Activated CD8-positive, alpha-beta memory T cell treated with anti-CD3 and anti-CD28 coated beads, Interleukin-2, amount 10 ng/mL, durations not matched to agents 7 days and 5 days (primary cell): ENCODE measurements at places on chromosomes 13 and 19. TPM values are rescaled to one million over a fixed set of nuclear protein-coding genes. Genes with fewer than 3 reads are reported as not detected.

Gene CCDC70
- not detected for total RNA-seq

GRCh38 chr13:109212650-109213049, 573.7 kb downstream of the IRS2 start:
- DNase-seq: no peak

Gene DCT
- not detected for total RNA-seq

DNA sequence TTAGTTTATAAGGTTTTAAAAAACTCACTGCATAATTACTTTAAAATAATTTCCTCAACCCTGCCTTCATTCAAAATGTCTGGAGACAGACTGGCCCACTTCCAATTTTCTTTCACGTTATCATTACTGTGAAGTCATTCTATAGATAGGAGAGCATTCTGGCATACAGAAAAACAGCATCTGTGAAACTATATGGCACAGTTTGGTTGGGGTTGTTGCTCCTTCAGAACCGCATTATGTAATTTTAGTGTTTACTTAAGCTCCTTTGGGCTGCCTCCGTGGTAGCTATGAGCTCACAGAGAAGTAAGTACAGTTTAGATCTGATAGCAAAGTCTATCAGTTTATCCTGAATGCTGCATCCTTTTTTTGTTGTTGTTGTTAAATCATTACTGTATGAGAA, 104.3 kb downstream of the KCNRG start:
- no peak for DNase-seq

Gene ZIC5
- total RNA-seq: not detected

DNA sequence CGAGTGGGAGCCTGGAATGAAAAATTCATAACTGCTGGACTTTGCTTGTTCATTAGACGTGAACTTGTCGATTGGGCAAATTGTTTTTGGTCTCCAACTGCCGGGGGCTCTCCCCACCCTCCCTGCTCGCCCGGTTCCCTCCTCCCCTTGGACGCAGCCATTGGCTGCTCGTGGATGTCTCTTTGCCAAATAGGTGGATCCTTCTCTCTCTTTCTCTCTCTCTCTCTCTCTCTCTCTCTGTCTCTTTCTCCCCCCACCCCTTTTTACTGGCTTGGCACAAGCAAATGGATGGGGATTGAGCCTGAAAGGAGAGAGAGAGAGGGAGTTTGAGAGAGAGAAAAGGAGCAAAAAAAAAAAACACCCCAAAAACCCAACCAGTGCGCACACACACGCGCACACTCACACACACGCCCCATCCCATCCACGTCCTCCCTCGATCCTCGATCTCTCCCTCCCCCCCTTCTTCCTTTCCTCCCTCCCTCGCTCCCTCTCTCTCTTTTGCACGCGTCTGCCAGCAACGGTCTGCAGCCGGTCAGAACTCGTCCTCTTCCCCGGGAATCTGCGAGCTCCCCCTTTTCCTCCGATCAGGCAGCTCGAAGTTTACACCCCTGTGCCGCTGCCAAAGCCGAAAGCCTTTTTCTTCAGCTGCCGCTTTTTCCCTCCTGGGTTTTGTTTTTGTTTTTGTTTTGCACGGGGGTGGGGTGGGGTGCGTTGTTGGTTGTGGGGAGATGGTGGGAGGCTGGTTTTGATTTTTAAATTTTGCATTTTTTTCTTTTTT, 27.8 kb downstream of the NFIX start:
- no peak for DNase-seq

- no peak for DNase-seq
These were observed 13.5 kb upstream of the ESD start for GRCh38 chr13:46810440-46810839.

GRCh38 chr19:2462635-2463421, 6.1 kb upstream of the LMNB2 start:
- DNase-seq: no peak

Gene IQCN
- 3.1 TPM for total RNA-seq

DNA sequence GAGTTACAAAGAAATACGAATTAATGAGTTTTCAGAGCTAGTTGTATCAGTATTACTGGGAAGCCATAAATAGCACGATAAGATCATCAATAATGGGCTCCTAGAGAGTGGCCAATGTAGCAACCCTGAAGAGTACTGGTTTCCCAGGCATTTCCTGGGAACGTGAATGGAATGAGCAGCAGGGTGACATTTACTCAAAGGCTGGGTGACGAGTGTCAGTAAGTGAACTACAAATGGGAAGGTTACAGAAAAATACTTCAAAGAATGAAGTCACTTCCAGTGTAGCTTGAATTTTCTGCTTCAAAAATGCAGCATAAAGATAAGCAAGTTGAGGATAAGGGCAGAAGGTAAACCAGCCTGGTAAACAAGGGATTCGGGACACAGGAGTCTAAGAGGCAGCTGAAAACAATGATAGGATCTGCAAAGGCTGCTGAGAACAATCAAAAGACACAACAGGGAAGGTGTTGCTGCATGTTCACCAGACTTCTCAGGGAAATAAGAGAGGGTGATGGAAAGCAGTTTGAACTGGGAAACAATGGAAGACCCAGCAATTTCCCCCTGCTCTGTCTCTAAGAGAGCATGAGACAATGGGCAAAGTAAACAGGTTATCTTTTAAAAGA, 48.6 kb upstream of the POSTN start:
- no peak for DNase-seq
